Stimulated activated CD4-positive, alpha-beta T cell treated with anti-CD3 and anti-CD28 coated beads, Interleukin-4, amount 100 ng/mL, for 24 hours (primary cell): ENCODE measurements at places on chromosomes 1 and 21.
A peak's percentile ranks its signal among the peaks of the same experiment; 100 is the strongest.

GRCh38 chr1:98304888-98305287 is 356.6 kb upstream of the SNX7 start:
- DNase-seq = no peak

- no peak for DNase-seq
Measured at GRCh38 chr1:200438911-200439310, 29.1 kb upstream of the ZNF281 start.

- DNase-seq = no peak
Measured at GRCh38 chr1:44842862-44843655, at the start of gene PTCH2. Gene PTCH2, minus strand, starts transcription at chr1:44843253. Its CDS starts 321 bp downstream, at chr1:44842932.

GRCh38 chr1:27590917-27591508 is 12.9 kb downstream of the AHDC1 start:
- DNase-seq = no peak

DNA sequence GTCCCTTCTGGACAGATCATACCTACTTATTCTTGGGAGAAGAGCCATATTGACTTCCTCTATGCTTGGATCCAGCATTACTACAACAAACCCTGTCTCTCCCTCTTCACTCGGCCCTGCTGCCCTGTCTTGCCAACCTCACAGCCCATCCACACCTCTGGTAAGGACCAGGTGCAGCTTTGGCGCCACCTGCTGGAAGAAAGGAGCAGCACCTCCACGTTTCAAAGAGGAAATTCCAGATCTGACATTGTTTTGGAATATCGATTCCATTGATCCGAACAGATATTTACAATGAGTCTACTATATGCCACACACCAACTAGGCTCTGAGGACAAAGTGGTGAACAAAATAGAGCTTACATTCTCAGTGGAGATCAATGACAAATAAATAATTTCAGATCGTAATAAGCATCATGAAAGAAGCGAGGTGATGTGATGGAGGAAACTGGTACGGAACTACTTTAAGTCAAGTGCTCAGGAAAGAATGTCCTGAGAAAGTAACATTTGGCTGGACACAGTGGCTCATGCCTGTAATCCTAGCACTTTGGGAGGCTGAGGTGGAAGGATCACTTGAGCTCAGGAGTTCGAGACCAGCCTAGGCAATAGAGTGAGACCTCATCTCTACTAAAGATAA is 18.7 kb downstream of the MFSD2A start:
- peak; percentile 81 for DNase-seq

- no peak for DNase-seq
Measured at GRCh38 chr21:42313501-42313969, 1.7 kb downstream of the TFF3 start.

DNA sequence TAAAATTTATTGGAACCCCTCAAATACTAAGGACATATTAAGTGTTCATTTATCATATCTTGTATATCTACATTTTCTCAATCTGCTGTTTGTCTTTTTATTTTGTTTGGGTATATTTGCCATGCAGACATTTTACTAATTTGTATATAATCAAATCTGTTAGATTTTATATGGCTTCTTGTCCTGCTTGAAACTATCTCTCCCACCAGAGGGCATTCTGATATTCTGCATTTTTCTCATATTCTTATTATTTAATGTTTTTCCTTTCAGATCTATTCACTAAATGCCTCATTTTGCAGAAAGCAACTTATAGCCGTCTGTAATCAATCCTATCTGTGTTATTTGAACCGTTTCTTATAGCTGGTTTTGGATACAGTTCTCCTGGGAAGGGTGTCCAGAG is 745.5 kb downstream of the LRRIQ3 start:
- DNase-seq = no peak

GRCh38 chr1:178659789-178660208 is 65.2 kb upstream of the RALGPS2 start:
- DNase-seq = no peak

DNA sequence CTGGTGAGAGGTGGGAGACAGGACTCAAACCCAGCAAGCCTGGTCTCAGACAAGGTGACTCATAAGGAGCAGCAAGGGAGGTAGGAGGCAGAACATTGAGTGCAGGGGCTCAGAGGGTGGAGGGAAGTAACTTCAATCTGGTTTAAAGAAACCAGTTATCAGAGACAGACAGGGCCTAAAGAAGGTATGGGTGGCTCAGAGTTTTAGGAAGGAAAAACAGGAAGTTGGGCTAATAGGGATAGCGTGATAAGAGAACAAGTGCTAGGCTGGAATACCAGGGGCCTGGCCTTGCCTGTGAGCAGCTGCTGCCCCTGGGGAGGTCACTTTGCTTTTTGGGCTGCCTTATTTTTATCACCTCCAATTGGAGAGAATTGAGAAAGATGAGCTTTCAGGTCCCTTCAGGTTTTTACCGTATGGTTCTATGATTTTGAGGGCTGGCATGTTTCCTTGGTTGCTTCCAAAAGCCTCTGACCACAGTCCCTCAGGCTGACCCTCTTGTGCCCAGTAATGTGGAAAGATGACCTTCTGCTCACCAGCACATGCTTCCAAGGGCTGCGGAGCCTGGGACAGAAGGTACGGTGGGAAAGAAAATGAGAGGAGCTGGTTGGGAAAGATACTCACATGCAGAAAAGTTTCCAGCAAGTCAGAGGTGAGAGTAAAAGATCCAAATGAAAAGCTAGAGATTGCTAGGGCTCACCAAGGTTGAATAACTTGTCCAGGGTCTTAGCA is 77.0 kb downstream of the DDR2 start:
- DNase-seq = no peak

GRCh38 chr1:28470146-28470545 is 35.7 kb upstream of the RCC1 start:
- no peak for DNase-seq

- no peak for DNase-seq
Measured at GRCh38 chr1:27536767-27537166, 46.8 kb upstream of the WASF2 start.

DNA sequence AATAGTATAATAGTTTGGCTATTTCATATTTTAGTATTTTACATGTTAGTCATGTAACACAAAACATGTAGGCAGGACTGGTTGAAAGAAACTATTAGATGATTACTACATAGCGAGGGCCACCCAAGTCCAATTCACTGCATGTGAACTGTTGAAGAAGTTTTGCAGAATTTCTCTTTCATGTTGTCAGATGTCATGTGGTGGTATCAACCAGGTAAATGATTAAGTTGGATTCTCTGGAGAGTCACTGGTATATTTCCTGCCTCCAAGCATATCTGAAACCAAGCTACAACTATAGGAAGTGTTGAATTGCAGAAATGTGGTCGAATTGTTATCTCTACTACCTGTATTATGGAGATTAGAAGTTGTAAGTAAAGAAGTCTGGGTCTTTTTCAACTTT is 137.8 kb upstream of the DPYD start:
- no peak for DNase-seq

DNA sequence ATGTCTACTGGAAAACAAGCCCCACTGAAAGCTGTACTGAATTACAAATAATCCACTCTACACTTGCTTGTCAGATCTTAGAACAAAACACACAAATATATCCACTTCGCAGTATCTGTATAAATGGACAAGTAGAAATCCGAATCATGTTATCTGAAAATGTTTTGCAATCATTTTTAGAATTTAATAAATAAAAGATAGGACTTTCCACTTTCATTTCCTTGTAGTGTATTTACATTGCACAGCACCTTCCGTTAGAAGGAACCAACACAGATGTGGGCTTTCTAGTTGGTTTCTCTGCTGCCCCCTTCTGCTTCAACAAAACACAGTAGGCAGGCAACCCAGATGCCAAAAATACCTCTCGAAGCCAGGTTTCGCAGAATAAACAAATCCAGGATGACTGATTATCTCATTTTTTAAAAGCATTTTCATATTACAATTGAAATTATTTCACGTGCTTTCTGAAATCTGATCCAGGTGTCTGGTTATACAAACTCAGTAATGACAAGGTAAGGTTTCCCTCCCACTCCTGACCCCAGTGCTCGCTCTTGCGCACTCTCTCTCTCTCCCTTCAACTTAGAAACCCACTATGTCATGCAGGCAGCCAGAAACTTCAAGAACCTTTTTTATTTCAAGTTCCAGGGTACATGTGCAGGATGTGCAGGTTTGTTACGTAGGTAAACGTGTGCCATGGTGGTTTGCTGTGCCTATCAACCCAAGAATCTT is 389.9 kb downstream of the SMYD3 start:
- peak; percentile 29 for DNase-seq

DNA sequence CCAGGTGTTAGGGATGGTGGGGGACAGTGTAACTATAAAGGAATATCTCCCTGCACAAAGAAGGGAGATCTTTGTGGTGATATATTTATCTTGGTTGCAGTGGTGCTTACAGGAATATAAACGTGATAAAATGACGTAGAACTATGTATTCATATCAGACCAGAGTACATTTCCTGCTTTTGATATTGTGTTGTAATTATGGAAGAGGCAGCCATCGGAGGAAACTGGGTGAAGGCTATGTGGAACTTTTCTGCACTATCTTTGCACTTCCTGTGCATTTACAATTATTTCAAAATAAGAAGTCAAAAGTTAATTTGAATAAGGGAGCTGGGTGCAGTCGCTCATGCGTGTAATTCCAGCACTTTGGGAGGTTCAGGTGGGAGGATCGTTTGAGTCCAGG is 37.6 kb downstream of the NDUFS5 start:
- no peak for DNase-seq

- peak; percentile 47 for DNase-seq
Measured at GRCh38 chr1:85289207-85289847, 12.9 kb upstream of the BCL10 start.

- no peak for DNase-seq
Measured at GRCh38 chr21:43315244-43316137, 111.4 kb downstream of the SIK1 start.

DNA sequence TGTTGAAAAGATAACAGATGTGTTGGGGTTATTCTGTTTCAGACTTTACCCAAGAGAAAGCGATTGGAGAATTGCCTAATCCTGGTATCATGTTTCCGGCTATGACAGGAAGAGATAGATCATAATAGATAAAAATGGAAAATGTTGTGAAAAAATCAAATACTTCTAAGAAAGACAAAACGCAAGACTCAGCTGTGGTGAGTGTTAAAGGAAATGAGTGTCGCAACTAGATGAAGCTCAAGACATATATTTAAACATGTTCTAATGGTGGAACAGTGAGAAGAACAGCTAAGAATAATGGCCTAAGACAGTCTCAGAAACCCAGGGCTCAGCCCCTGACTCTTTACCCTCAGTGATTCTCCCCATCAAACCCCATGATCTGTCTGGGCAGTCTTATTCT is 426.7 kb upstream of the RUNX1 start:
- no peak for DNase-seq

- DNase-seq = no peak
Measured at GRCh38 chr1:12513181-12513580, 104.8 kb downstream of the DHRS3 start.

DNA sequence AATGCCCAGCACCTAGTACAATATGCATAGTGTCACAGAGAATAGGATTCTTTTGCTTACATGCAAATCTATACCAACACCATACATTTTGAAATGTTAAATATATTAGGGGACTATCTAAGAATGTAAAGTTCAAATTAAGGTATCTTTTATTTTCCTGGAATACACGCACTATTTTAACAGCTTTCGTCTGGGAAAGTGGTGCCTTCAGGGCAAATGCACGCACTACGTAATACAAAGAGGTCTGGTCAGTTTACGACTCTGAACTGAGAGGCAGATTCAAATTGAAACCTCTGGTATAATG is 931 bp downstream of the FUBP1 start:
- DNase-seq = no peak

DNA sequence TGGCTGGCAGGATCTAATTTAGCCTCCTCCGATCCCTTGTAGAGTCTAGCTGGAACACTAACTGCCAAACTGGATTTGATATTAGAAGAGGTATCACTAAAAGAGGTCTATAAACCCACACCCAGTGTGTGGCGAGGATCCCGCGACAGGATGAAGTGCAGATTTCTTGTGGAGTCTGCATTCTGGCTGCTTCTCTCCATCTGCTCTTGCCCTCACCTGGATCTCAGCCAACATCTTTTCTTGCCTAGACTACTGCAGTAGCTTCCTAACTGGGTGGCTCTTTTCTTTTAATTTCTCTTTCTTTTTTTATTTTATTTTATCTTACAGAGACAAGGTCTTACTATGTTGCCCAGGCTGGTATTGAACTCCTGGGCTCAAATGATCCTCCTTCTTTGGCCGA is 48.9 kb upstream of the CAPZB start:
- DNase-seq = no peak

DNA sequence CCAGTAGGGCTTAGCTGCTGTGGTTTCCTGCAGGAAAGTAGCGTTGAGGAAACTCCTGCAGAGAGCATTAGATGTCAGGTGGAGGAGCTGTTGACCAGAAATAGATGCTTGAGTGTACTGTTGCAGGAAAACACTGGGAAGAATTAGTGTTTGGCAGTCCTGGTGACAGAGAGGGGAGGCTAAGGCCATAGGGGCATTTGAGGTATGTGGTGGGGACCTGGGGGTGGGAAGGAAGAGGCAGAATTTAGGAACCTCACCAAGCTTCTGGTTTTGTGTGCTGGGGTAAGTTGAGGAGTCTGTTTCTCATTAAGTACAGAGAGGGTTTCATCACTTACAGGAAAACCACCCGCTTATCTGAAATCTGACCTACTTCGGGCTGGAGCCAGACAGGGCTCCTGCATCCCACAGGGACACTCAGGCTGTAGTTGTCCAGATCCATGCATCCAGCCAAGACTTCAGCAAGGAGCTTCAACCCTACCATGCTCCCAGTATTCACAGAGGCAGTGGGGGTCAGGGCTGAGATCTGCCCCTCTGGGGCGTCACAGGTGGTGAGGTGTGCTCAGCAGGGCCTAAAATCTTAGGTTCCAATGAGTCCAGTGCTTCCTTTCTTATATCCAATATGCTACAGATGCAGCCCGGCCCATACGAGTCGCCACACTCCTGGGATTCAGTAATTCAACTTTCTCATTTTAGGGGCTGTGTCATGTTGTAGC is 15.1 kb downstream of the SH2D2A start:
- no peak for DNase-seq

DNA sequence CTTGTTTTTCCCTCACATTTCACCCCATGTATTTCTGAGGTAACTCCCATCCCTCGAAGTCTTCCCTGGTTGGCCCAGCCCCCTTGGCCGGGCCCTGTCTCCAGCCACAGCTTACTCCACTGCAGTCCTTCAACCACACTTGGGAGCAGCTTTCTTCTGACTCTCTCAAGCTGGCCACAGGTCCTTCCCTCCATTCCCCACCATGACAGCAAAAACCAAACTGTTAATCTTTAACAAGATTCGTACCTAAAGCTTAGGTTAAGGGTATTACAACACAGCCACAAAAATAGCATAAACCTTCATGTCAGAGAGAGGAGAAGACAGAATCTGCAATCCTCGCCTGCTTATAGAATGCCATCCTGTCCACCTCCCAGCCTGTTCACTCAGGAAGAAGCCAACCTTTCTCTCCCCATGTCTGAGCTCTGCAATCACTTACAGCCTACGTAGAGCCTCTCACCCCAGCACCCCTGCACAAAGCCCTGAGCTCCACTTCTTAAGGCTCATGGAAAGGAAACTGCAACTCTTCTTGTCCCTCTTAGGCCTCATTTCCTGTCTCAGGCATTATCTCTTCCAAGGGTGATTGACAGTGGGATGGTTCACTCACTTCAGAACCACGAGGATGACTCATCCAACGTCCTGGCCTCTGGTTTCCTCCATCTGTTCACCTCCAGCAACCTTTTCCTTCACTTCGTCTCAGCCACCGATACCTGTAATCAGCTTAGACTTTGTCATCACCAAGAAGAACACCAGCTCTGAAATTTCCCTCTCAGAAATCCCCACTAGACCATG is 72.8 kb downstream of the CD2 start:
- peak; percentile 80 for DNase-seq

GRCh38 chr1:7418442-7419080 is 352.5 kb upstream of the VAMP3 start:
- DNase-seq = no peak
